IMR-90 (cell line): ENCODE measurements at places on chromosomes 2 and 18. TPM values are rescaled to one million over a fixed set of nuclear protein-coding genes. Genes with fewer than 3 reads are reported as not detected.

GRCh38 chr2:66433945-66434678, 813 bp upstream of the MEIS1 start:
- peak; percentile 76 for DNase-seq

DNA sequence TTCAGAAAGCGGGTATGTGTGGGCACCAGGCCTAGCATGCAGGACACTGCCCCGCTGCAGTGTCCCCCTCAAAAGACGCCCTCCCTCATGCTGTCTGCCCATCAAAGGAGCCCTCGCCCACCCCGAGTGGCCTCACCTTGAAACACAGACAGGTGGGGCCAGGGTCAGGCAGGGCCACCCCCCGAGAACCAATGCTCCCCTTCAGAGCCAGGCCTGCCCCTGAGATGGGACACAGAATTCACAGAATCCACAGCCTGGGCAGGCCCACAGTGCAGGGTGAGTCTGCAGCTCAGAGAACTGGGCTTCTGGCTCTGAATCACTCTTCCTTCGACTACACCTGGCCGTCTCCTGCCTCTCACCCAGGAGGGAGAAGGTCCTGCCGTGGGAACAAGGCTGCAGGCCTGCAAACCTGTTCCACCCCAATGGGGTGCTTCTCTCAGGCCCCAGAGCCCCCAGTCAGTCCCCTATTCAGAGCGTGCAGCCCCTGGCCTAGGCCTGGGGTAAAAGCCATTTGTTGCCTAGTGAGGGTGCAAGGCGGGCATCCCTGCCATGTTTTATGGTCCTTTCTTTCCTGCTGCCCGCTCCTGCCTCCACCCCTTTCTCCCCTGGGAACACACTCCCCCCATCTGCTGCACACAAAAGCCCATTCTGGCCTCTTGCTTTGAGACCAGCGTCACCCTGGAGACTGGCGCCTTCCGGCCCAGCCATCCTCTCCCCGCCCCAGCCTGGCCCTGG, 11.3 kb upstream of the ARHGEF4 start:
- DNase-seq, result no peak

GRCh38 chr2:164657129-164657528, 35.8 kb upstream of the GRB14 start:
- peak; percentile 40 for DNase-seq

Gene RAB6D
- total RNA-seq, result not detected in 2 replicates

Gene CCL20
- total RNA-seq, result not detected in 2 replicates

GRCh38 chr2:66073172-66073571, 361.8 kb upstream of the MEIS1 start:
- no peak for DNase-seq

Gene PROM2
- total RNA-seq, result not detected in 2 replicates

DNA sequence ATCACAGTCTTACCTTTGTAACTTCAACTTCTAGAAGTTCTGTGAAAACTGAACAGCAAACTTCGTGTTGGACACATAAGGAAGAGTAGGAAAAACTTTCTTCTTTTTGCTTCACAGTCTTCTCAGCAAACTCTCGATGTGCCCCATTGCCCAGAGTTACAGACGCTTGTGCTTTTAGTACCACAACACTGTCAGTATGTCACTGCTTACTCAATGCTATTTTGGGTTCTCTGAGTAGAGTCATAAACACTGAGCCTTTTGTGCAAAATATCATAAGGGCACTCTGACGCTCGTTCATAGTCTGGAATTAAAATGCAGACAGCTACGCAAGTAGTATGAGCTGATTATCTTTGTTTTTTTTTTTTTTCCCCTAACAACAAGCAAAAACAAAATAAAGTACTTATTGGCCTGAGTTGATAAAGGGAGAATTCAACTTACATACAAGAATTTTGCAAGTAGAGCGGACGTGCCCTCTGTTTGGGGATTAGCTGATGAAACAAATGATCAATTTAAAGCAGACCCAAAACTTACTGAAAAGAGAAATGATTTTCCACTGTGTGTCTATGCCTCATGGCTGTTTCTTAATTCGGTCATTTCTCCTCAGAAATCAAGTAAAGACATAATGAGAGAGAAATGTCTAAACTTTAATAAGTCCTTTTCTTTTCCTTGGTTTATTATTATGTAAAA, at the start of gene CDH19:
Gene CDH19, minus strand, starts transcription at position 150 of the 687 bp plus-strand sequence. CDS start 31,886 bp downstream, outside the sequence.
- no peak for DNase-seq

Gene NLRC4
- not detected in 2 replicates for total RNA-seq

- DNase-seq, result no peak
These were observed 247.9 kb downstream of the CLIP4 start for GRCh38 chr2:29363111-29363510.

DNA sequence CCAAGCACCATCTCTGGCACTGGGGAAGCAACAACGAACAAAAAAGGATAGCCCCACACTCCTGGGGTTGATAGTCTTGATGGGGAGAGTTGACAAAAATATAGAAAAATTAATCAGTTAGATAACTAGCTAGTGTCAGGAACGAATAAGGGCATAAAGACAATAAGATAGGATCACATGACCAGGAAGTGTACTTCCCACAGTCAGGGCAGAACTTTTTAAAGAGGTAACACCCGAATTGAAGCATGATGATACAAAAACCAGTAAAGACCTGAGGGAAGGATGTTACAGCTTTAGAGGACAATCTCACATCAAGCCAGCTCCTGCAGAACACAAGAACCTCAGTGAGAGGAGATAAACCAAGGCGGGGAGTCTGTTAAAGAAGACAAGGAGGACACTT, 295.4 kb upstream of the CRIM1 start:
- no peak for DNase-seq

GRCh38 chr2:149737896-149738295, 150.3 kb upstream of the MMADHC start:
- DNase-seq, result no peak
